ENCODE measurements at places on chromosomes 1 and 21.

GRCh38 chr1:225451840-225452515 lies 24.1 kb upstream of the LBR start:
- DNase-seq, result no peak

- no peak for DNase-seq
Measured at GRCh38 chr21:29520171-29520570, 221.4 kb downstream of the BACH1 start.

DNA sequence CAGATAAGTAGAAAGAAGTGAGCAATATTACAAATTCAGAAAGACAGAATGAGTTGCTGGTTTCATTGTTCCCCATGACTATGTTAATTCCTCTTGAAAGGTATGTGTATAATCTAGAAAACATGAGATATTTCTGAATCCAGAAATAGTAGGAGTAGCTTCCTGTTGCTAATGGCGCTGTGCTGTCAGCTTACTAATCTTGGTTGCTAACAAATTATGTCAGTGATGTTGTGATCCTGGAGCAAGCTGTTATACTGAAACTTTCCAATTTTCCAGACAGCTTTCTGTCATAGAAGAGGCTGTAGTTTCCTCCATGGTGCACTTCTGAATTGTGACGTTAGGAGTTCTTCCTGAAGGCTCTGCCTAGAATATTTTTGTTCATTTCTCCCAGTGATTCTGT lies 372.3 kb downstream of the USP25 start:
- no peak for DNase-seq

DNA sequence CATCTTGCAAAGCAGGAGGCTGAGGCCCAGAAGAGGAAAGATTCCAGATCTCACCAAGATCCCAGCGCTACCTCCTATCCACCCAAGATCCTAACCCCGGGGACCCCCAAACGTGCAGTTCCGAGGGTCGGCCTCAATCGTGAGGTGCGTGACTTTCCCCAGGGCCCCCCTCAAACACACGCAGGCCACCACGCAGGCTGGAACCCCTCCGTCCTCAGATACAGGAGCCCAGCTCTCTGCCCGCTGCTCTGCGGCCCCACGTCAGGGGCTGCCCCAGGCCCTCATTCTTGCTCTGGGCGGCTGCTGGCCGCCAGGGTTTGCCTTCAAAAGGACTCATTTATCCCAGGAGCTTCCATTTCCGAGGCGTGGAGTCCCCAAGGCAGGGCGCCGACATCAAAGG lies 39.9 kb downstream of the KRTAP10-1 start:
- no peak for DNase-seq

- no peak for DNase-seq
Measured at GRCh38 chr1:46552357-46553237, 1.1 kb upstream of the KNCN start.

DNA sequence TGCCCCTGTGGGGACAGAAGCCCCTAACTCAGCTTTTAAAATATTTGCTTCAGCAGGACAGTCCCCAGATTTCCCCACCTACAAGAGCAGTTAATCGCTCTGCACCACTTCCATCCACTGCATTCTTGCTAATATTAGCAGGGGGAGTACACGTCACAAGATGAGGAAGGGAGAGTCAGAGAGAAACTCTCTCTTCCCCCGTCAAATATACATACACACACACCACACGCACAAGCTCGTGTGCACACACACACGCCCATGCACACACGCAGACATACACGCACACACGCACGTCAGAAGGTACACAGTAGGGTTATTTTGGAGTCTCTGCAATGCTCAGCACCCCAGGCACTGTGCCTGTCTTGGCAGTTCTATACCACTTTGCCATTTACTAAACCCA lies 2.1 kb downstream of the CLCA1 start:
- no peak for DNase-seq

- DNase-seq, result no peak
Measured at GRCh38 chr1:204032642-204033235, 40.2 kb upstream of the SOX13 start.

DNA sequence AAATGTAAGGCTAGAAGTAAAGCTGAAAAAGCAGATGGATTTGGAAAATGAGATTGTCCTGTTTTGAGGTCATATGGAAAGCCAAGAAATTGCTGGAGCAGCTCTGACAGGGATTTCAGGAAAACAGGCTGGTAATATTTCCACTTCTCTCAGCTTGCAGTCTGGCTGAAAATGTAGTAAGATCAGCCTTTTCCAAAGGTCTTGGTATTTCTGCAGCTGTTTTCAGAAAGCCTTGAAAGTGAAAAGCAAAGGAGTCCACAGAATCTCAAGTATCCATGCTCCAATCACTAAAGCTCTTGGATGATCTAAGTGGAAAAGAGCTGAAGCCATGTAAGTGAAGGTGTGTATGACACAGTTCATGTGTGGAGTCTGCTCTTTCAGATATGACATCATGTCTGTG lies 41.6 kb upstream of the APOBEC4 start:
- no peak for DNase-seq

GRCh38 chr1:158145173-158145719 lies 35.4 kb upstream of the CD1D start:
- peak; percentile 67 for DNase-seq

DNA sequence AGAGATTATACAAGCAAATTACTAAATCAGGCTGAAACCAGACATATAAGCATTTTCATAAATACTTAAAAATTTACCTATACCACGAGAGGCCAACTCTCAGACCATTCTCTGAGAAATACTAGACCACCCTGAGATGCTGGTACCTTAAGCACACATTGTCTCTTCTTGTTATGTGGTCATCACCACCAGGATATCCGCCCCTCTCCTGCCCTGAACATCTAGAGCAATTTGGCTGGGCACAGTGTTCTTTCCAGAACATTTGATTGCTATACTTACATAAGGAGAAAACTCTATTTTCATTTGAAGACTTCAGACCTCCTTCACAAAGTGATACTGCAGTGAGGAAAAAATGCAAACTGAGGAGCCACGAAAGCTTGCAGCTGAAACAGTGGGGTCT lies 36.2 kb upstream of the DUSP10 start:
- DNase-seq, result no peak

DNA sequence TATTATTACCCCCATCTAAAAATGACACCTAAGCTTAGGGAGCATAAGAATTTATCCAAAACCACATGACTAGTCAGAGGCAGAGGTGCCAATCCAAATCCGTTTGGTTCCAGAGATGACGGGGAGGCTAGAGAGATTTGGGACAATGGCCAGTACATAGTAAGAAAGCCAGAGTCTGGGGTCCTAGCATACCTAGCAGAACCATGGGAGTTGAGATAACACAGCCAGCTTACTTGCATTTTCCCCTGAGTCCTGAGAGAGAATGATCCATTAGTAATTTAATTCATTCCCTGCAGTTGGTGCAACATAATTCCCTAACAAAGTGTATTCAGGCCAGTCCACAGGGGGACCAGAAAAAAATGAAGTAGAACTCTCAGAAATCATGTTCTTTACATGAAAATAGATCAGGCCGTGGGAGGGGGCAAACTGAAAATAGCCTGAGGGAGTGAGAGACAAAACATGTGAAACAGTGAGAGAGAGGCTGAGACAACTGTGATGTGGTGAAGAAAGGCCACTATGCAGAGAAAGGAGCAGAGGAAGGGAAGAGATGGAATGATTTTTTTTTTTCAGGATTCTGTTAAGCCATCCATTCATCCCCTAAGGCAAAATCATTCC lies 243.3 kb downstream of the BRINP2 start:
- DNase-seq, result no peak

GRCh38 chr21:20570824-20571232 lies 427.4 kb upstream of the NCAM2 start:
- DNase-seq, result no peak

GRCh38 chr1:208045463-208046260 lies 134.7 kb upstream of the CD34 start:
- DNase-seq, result peak; percentile 39

- peak; percentile 55 for DNase-seq
Measured at GRCh38 chr1:208207388-208208131, 36.6 kb downstream of the PLXNA2 start.

- no peak for DNase-seq
Measured at GRCh38 chr1:24868016-24868875, 61.8 kb downstream of the RUNX3 start.

DNA sequence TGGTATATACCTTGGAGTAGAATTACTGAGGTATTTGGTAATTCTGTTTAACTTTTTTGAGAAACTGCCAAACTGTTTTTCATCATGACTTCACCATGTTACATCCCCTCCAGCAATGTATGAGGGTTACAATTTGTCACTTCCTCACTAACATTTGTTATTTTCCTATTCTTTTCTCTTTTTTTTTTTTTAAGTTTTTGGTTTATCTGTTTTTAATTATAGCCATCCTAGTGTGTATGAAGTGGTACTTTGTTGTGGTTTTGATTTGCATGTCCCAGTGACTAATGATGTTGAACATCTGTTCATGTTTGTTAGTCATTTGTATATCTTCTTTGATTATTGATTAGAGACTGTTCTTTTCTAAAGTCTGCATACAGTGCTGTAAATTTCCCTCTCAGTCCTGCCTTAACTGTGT lies 147.3 kb downstream of the HS2ST1 start:
- DNase-seq, result no peak

DNA sequence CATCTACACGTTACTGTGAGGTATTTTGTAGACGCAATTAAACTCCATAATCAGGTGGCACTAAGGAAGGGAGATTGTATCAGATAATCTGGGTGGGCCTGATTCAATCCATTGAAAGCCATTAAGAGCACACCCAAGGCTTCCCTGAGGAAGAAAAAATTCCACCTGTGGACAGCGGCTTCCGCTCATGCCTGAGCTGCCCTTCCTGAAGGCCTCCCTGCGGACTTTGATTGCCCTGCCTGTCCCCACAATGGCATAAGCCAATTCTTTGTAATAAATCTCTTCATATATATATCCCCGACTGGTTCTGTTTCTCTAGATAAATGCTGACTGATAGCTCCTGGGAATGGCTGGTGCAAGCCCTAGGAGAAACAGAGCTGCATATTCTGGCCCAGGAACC lies 138.3 kb downstream of the TGFBR3 start:
- DNase-seq, result no peak

DNA sequence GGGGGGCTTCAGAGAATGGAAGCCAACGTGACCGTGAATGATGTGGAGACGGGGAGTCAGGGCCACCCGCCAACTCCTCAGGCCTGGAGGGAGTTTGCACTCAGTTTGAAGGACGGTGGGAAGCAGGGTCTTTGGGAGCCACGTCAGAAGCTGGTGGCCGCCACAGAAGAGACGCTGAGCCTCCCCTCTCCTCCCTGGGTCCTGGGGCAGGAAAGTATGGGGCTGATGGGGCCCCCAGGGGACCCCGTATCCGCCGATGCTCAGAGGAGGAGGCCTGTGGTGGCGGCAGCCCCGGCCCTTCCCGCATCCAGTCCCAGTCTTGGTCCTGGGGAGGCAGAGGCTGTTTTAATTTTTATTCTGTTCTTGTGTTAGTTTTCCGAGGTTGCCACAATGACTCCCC lies 188.6 kb upstream of the C1orf174 start:
- no peak for DNase-seq

DNA sequence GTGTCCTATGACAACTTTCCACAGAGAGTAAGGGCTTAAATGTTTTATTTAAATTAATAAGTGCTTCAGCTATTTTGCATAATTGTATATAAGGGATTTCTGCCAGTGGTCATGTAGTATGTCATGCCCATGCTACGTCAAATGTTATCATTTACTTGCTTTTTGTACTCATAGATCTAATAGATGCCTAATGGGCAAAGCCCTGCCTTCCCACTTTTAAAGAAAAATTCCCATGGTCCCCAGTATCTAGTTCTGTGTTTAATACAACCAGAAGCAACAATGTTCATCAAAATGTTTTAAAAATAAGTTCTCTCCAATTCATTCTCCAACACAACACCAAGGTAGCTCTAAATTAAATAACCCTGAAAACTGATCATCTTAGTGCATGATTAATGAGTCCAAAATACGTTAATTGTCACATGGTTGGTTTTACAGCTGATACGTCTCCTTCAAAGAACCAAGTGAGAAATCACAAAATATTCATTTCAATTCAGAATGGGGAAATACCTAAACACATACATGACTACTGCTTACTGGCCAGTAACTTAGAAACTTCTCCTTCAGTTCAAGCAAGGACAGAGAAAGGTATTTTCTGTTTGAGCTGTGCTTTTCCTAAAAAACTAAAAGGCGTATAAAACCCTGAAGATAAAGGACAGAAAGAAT lies 49.1 kb upstream of the SDC3 start:
- DNase-seq, result no peak
